ENCODE measurements at places on chromosomes 16 and 17.
A peak's percentile ranks its signal among the peaks of the same experiment; 100 is the strongest.

DNA sequence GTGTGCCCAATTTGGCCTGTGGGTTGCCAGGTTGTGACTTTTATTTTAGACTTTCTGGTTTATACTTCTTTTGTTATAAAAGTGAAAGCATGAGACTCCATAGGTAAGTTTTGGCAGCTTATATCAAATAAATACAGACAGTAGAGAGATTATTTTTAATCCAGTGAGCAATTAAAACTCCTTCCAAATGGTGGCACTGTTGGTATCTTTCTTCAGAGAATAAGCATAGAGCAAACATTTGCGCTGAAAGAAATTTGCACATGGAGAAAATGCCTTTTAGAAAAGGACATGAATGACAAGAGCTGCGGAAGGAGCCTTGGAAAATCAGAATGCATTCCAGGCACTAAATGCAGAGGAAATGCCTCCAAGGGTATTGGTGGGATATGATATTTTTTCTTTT lies 46.1 kb upstream of the DNAJA2 start:
- no peak for DNase-seq

DNA sequence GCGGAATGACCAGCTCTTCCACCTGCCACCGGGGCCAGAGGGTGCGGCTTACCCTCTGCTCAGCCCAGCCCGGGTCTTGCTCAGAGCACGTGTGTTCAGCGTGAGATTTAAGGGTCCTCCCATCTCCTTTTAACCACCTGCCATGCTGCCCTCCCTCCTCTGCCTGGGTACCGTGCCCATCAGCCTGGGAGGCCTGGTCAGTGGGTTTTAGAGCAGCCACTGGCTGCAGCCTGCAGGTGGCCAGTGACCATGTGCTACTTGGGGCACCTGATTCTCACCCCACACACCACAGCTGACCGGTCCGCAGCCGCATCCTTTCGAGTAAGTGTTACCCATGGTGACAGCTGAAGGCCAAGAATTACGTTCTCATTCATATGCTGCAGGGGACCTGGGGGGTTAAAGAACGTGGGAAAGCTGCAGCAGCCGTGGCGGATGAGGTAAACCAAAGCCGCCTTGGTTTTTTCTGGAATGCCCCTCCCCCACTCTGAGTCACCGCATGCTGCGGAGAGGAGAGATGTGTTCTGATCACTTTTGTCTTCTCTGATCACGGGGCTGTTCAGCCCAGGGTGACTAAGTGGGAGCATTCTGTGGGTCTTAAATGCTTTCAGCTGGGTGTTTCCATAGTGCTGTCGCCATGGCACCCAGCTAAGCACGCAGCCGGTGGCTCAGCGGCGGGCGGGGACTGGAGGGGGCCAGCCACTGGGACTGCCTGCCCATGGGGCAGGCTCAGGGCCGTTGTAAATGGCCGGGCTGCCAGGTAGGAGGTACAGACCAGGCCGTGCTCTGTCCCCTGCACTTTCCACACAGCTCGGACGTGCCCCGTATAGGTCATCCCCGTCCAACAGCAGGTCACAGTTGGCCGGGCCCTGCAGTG lies 59.8 kb downstream of the BAIAP2 start:
- no peak for DNase-seq

GRCh38 chr17:5526821-5527598 lies 40.6 kb downstream of the MIS12 start:
- no peak for DNase-seq

DNA sequence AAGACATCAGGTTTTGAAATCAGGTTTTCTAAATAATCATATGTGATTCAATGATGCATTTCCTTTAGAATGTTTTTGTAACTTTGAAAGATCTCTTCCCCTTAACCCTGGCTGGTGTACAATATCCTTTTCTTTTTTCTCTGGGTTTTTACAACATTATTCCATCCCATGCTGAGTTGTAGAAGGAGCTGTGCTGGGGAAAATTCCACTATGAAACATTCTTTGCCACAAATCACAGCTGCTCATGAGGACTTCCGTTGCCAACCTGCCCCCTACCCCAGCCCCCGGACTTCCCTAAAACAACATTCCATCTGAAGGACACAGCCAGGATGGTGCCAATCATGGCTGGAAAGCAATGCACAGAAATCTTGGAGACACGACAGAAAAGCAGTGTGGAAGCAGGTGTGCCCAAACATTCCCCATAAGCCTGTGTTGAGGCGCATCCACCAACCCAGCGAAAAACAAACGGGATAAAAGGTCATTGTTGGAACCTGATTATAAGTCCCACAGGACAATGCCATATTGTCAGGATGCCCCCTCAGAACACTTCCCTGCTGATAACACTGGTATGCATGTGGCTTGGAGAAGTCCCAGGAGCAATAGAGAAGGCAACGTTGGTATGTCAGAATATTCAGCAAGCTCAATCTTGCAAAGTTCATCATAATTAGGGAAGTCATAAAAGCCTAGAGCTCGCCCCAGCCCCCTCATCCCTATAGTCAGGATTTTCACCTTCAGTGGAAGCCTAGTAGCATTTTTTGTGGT lies 475.0 kb downstream of the HS3ST3B1 start:
- no peak for DNase-seq

DNA sequence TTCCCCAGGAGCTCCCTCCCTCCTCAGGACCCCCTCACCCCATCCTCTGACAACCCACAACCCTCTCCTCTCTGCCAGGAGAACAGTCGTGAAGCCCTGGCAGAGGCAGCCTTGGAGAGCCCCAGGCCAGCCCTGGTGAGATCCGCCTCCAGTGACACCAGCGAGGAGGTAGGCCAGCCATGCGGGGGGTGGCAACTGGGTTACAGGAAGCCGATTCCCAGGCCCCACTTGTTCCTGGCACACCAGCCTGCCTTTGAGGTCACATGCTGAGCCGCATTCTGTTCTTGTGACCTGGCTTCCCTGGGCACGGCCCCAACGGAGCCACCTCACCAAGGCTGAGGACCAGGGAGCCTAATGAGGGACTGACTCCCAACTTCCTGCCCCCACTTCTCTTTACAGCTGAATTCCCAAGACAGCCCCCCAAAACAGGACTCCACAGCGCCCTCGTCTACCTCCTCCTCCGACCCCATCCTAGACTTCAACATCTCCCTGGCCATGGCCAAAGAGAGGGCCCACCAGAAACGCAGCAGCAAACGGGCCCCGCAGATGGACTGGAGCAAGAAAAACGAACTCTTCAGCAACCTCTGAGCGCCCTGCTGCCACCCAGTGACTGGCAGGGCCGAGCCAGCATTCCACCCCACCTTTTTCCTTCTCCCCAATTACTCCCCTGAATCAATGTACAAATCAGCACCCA lies 7.9 kb downstream of the NAT9 start:
- DNase-seq = peak; percentile 77

DNA sequence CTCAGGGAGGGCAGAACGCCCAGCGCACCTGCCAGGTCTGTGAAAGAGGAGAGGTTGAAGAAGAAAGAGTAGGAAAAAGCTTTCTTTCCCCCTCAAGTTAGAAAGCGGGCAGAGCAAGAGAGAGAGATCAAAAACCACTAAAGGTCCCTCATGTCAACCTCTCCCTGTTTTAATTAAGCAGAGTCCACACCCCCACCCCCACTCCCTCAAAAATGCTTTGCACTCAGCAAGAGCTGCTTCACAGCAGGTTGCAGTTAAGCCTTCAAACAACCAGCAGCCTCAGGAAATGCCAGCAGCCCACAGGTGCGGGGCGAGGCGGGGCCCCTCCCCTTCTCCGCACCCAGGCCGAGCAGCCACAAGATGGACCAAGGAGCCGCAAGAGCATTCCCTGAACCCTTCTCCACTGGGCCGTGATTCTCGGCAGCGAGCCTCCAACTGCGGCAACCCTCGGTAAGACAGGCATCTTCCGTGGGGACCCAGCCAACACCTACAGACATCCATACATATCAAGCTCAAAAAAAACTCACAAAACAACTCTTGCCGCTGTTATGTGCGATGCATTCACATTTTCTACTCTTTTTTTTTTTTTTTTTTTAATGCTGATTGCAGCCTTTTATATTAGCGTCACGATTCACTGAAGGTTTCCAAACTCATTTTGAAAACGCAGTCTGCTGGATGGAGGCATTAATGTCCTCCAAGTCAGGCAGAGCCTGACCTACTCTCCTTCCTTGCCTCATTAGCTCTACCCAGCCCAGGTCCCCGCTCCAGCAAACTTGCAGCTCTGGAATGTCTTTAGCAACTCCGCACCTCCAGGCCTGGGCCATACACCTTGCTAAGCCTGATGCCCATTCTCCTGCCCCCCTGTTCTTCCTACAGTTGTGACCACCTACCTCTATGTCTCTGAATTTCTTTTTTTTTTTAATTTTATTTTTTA lies 66.1 kb downstream of the AXIN2 start:
- no peak for DNase-seq

DNA sequence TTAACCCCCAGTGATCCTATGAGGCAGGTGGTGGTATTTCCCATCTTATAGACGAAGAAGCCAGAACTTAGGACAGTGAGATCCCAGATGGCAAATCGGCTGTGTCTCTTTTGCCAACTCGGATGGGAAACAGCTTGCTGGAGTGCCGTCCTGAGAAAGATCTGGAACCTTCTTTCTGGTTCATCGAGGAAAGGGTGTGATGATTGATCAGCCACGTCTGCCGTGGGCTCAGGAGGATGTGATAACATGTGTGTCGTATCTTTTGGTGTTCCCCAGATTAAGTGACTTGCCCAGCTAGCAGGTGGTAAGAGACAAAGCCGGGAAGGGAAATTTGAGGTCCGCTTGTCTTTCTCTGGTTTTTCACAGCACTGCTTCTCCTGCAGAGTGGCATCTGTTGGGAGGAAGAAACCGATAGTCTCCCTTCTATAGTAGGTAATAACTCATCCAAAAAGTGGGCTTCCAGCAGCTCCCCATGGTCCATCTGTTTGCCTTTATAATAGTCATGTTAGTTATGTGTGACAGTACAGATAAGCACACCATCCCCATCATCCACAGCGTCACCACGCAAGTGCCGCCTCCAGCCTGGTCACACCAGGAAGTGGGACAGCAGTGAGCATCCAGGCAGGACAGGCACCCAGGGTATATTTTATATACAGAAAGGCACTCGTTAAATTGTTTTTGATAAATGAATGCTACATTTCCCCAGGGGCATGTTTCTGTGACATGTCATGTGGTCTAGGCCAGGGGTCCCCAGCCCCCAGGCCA lies 175.5 kb downstream of the KATNIP start:
- peak; percentile 25 for DNase-seq

DNA sequence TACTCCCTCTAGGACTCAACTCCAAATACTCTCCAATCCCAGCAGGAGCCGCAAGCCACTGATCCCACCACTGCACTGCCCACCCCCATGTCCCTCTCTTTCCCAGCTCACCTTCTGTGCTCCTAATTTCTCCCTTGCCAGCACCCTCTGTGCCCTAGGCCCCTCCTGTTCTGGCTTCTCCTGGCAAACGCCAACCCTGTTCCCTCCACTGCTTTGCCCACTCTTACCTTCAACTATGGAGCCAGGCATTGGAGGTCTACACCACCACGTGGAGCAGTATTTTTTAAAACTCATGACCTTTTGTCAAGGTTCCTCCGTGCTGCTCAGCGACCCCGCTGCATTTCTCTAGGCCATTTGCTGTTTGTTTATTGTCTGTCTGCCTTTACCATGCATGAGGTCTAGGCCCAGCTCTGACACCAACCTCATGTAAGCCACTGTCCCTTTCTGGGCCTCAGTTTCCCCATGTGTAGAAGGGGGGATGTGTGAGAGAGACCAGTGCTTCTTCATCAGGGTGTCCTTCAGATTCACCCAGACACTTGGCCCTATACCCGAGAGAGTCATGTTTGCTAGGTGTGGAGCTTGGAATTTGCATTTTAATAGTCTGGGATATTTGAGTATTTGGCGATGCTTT lies 4.6 kb downstream of the CCDC102A start:
- no peak for DNase-seq

GRCh38 chr17:5422505-5422904 lies 2.5 kb downstream of the RPAIN start:
- no peak for DNase-seq

- DNase-seq = no peak
These were observed 610 bp downstream of the PIK3R5 start for GRCh38 chr17:8964801-8965393.

DNA sequence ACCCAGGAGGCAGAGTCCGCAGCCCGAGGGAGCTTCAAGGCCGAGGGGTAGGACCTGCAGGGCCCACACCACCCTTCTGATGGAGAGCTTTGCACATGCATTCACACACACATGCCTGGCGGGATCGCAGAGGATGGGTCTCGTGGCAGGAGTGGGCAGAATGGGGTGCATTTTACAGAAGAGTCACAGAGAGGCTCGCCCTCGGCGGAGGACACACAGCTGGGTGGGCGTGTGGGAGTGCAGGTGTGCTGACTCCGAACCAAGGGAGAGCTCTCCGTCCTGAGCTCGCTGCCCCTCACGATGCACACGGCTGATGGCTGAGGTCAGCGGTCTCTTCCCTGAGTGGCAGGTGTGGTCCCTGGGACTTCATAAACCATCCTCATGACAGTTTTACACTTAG lies 96.8 kb upstream of the CBX4 start:
- no peak for DNase-seq

DNA sequence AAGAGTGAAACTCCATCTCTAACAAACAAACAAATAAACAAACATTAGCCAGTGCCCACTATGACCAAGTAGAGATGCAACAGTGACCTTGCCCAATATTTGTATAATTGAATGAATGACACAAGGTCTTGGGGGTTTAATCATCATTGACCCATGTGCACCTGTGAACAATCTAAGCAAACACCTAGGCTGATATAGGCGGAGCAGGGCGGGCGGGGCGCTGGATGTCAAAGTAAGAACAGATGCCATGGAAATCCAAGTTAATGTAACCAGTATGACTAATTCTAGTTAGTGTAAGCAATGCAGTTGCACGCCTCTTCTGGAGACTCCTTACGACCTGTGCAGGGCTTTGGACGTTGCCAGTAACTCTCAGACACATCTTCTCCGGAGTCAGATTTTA lies 17.6 kb downstream of the RCVRN start:
- DNase-seq = no peak

GRCh38 chr16:81349608-81350305 lies 35.0 kb downstream of the GAN start:
- no peak for DNase-seq

DNA sequence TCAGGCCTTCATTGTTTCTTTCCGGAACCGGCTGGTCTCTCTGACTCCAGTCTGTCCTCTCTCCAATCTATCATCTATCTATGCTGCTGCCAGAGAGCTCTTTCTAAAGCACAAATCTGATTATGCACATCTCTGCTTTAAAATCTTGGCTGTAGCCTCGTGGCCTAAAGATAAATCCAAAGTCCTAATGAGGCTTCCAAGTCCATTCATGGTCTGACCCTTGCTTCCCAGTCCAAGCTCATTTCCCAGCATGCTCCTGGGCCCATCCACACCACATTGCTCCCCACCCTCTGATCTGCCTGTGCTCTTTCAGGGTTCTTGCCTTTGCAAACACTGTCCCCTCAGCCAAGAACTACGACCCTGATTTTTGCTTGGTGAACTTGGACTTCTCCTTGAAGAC lies 21.5 kb upstream of the PHB1 start:
- no peak for DNase-seq

GRCh38 chr16:23803591-23804123 lies 32.1 kb upstream of the PRKCB start:
- peak; percentile 13 for DNase-seq

- DNase-seq = no peak
These were observed 62.4 kb downstream of the SOX9 start for GRCh38 chr17:72183194-72183685.

Measured in cerebellum (tissue), 4 donors.